ENCODE measurements at places on chromosomes 6 and 20. TPM values are rescaled to one million over a fixed set of nuclear protein-coding genes. Genes with fewer than 3 reads are reported as not detected.

SNAP25 gene
- 0.69 TPM for total RNA-seq

DNA sequence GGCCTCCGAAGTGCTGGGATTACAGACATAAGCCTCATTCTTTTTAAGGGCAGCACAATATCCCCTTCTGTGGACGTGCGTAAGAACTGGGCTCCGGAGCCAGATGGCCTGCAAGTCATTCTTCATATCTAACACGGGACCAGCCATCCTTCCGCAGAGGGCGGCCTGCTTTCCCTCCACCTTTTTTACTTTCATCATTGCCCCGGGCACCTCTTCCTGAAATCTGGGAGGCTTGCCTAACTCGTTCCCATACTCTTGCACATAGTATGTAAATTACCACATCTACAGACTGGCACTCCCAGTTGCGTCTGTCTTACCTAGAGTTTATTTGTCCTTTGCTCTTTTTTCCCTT is 29.9 kb upstream of the SLC23A2 start:
- no peak for DNase-seq

CALHM4 gene
- total RNA-seq, result not detected

GRCh38 chr6:139448051-139448649 is 73.7 kb upstream of the CITED2 start:
- DNase-seq, result no peak

GRIK2 gene
- total RNA-seq, result 6.6 TPM

DNA sequence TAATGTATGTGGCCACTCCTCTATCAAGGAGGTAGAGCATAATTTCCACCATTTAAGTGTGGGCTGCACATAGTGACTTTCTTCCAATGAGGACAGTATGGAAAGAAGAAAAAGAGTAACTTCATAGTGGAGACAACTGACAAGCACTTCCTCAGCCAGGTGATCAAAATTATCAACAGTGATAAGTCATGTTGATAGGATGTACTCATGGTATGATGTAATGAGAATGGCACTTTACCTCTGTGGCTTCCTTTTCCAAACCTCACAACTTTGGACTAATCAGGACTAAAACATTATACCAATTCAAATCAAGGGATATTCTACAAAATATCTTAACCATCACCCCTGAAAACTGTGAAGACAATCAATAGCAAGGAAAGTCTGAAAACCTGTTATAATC is 302.3 kb upstream of the CITED2 start:
- DNase-seq, result no peak

Data from Panc1 (cell line).